ENCODE measurements at places on chromosomes 7 and 10.

DNA sequence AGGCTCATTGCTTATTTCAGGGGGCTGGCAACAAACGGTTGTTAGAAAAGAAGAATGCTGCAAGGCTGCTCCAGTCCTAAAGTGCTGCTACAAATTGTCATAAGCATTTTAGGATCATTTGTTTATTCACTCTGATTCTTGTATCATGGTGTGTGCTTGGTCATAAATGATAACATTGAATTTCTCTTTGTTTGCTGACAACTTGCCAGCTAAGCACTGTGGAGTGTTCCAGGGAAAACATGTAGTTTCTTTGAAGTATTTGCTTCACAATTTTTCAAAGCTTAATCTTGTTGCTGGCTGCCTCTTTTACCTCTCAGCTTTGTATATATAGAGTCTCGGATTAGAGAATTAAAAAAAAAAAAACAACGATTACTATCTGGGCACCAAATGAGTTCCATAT, 263.0 kb downstream of the PHF14 start:
- DNase-seq: no peak

DNA sequence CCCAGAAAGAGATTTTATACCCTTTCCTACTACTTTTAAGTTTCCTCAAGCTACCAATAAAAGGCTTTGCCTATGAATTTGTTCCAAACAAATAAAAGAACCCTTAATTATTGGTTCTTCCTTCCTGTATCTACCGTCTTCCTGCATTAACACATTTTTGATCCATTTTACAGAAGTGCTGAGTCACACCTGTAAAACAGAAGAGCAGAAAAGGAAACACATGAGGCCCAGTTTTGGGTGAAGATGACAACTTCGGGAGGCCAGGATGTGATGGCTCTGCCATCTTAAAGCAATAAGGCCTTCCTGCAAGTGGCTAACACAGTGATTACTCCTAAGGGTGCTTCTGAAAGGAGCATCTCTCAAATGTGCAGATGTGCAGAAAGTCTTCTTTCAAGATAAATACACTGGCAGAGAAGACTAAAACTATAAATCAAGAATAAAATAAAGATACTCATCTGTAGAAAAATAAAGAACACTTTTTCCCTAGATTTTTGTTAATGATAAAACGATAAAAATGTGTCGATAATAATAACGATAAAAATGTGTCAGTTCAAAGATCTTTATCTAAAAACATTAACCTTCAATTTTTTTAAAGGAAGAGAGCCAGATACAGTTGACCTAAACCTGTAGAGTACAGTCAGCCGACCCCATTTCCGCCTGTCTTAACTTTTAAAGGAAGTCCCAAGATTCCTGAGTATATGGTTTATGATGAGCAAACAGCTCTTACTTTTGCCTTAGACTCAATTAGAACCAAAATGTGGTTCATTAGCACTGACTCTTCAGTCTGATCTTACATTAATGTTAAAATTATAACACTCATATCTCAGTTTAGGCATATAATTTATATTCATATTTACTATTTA, 108.6 kb downstream of the UBE2H start:
- no peak for DNase-seq

GRCh38 chr7:36021917-36022550, 131.0 kb upstream of the EEPD1 start:
- no peak for DNase-seq

DNA sequence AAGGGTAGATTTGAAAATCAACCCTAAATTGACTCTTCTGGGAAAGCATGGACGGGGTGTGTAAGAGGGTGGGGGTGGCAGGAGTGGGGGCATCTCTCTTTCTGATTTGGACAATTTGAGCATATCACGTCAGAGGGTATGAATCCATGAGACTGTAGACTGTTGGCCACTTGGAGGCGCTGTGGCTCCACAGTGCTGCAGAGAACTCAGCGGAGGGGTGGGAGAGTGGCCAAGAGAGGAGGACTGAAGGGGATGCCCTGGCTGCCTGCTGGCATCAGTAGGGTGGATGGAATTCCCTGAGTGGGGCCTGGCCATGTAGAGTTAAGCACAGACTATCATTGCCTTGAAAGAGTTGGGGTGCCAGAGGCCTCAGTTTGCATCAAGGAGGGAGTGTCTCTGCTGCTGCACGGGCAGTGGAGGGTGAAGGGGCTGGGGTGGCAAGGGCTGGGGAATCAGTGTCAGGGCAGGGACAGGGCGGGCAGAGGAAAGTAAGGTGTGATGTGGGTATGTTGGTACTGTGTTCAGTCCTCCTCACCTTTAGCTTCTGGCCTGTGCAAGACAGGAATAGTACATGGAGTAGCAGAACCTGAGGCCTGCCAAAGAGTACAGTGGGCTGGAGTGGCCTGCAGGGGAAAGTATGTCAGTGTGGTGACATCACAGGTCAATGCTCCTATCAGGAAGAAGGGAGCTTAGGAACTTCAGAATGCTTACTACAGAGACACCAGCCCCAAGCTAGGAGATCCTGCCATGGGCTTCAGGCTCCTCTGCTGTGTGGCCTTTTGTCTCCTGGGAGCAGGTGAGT, 133.5 kb upstream of the PRSS58 start:
- peak; percentile 29 for DNase-seq

- DNase-seq: no peak
Measured at GRCh38 chr7:129231666-129232065, 6.8 kb downstream of the AHCYL2 start.

GRCh38 chr7:137891016-137891655, 44.4 kb upstream of the DGKI start:
- DNase-seq: no peak

- no peak for DNase-seq
Measured at GRCh38 chr10:96244354-96244753, 27.0 kb downstream of the BLNK start.

DNA sequence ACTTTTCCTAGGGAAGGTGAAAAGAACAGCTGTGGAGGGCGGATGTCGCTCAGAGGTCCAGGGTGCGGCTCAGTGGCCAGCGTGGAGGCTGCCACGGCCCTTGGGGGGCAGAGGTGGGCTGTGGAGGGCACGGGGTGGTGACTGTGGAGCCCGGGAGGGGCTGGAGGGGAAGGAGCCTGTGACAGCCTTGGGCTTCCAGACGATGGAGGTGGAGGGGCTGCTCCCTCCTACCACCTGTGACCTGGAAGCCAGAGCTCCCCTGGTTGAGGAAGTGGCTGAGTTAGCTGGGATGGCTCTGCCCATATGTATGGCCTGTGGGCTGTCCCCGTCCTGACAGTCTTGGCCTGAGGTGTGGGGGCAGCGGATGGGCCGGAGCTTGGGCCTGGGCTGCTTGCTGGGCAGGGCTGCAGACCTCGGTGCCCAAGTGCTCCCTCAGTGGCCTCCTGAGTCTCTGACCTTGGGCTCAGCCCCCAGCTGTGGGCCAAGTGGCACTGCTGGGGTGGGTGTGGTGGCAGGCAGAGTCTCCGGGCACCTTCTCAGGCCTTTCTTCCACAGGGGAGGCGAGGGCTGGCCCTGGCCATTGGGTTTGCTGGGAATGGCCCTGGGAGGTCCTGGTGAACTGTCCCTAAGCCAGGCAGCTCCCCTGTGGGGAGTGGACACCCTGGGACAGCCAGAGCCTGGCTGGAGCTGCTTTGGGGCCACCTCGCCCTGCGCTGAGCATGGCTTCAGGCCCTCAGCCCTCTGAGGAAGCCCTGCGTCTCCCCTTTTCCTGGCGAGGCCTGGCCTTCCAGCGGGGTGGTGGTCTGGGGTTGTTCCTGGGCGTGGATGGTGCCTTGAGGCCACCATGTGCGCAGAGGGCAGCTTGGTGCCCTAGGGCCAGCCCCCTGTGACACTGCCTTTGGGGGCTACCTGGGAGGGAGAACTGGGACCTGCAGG, 3.9 kb downstream of the BRI3 start:
- DNase-seq: no peak

DNA sequence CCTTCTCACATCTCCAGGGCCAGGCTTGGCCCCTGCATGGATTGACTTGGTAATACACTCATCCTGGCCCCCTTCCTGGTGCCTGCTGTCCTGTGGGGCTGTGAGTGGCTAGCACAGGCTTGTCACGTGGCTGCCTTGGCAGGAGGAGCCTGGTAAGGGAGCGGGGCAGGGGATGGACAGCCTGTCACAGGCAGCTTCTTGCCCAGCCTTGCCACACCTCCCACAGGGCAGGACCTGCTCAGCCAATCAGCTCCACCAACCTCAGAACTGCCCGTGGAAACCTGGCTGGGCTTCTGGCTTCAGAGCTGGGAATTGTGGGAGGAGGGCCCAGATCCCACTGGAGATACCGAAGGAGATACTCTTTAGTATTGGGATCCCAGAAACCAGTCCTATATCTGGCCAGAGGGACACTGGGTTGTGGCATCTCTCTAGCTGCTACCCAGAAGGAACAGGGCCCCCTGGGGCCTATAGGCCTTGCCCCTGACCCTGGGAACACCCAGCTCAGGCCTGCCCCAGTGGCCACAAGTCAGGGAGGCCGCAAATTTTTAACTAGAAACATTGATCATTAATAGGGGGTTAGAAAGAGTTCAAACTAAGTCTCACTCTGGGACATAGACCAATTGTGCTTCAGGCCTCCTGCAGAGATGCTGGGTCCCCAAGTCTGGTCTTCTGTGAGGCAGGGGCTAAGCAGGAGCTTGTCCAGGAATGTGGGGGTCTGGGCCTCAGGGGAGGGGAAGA, at the start of gene HOGA1:
HOGA1 (plus strand) TSS at position 330 of the 738 bp plus-strand sequence; CDS start at position 645, 315 bp downstream.
- DNase-seq: peak; percentile 80

DNA sequence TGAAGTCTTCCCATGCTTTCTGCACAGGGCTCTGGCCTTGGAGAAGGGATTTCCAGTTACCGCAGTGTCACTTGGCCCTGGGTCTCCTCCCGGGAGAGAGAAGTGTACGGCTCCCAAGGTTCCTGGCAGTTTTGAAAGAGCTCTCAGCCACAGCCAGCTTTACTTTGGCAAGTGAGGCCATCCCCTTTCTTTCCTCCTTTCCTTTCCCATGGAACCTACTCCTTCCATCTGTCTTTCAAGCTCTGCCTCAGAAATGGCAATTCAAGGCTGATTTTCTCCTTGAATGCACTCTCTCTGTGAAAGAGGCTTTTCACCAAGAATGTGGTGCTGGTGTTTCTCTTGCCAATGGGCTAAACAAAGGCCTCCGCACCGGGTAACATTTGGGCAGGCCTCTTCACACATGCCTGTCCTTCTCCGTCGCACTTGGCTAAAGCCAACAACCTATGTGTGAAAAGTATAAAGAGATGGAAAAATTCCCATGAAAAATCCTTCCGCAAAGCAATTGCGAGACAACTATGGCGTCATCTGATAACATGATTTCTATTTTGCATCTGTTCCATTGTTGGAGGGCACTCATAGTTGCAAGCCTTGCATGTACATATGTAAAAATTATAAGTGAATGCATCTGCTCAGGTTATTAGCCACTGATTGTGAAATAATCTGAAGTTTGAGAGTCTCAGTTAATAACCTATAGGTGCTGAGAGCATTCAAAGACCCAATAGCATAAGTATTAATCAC, 125.4 kb downstream of the PFKFB3 start:
- DNase-seq: no peak

GRCh38 chr7:1121476-1121875, 33.6 kb downstream of the GPER1 start:
- DNase-seq: no peak

- no peak for DNase-seq
Measured at GRCh38 chr10:75378379-75378778, 23.2 kb downstream of the ZNF503 start.

- DNase-seq: no peak
Measured at GRCh38 chr7:107856806-107857540, 34.0 kb upstream of the DLD start.

GRCh38 chr10:46992803-46993561, 81.8 kb downstream of the PTPN20 start:
- peak; percentile 41 for DNase-seq

- DNase-seq: no peak
Measured at GRCh38 chr7:147096629-147097028, 980.0 kb downstream of the CNTNAP2 start.

GRCh38 chr7:152704796-152705384, 28.9 kb upstream of the XRCC2 start:
- no peak for DNase-seq

- no peak for DNase-seq
Measured at GRCh38 chr10:78959217-78959923, 109.4 kb upstream of the ZMIZ1 start.

DNA sequence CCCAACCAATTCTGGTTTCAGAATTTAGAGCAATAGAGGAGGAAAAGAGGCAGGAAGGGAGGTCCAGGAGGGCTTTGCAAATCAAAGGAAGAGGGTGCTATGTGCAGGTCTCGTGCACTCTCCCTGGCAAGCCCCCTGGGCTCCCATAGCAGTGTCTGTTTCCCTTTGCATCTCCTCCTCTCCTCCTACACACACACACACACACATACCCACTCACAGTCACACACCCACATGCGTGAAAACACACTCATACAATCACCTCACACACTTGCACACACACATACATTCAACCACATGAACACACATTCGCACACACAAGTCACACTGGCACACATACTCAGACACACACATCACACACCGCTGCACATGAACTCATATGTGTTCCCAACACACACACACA, 105.3 kb downstream of the OAT start:
- DNase-seq: no peak

DNA sequence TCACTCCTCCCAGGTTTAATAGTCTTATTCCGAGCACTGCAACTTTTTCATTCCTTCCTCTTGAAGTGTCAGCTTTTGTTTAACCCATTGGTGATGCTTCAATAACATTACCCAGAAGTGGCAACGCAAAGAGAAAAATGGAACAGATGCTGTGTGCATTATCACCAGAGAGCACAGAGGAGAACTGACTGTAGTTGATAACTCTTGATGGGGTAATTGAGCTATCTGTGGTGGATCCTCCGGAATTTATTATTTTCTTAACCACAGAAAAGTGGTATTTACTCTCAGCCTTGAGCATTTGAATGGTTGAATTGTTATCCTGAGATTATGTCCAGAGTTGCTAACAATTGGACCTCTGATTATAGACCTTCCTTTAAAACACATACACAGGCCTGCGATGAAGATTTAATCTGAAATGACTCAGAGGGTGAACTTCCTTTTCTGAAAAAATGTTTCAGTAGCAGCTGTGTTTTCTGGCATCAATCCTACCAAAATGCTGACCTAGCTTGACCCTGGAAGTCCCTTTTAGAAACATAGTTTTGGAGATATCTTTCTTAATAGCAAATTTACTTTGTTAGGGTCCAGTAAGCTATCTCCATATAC, 1584.4 kb upstream of the LRRTM3 start:
- DNase-seq: peak; percentile 48

DNA sequence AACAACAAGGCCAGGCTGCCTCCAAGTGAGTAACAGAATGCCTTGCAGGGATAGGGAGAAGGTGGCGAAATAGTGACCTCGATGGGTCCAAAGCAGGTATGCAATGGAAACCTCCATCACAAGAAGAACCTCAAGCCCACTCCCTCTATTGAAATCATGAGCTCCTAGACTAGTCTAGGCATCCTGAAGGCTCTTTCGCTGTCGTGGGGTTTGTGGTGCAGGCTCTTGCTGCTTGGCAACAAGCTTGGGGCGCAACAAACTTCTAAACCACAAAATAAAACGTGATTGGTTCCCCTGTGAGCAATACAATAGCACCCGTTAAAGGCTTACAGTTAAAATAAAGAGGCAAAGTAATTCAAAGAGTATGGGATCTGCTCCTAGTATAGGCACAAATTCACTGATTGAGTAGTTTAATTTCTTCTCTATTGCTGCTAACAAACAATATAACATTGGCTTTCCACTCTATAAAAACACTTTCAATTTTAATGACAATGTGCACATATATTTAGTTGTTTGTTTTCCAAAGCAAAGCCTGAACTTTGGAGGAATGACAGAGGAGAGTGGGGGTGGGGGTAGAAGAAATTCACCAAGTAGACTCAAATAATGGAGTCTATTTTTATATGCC, 64.1 kb downstream of the C10orf67 start:
- no peak for DNase-seq
